ENCODE measurements at places on chromosomes 1 and 21.

DNA sequence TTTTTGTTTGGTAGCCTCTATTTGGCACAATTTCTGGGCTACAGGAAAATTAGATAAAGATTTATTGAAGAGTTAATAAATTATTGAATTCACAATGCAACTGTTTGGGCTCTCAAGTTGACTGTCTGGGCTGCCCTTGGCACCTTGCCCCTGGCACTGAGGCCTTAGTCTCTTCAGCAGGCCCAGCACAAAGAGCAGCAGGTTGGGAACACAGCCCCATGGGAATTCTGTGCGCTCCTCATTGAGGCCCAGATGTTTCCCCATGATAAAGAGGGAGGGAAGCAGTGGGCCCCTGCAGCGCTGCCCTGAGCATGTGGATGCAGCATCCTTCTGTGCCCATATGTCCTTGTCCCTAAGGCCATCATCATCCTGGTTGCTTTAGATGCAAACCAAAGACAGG is 2.9 kb downstream of the CRNN start:
- no peak for DNase-seq

DNA sequence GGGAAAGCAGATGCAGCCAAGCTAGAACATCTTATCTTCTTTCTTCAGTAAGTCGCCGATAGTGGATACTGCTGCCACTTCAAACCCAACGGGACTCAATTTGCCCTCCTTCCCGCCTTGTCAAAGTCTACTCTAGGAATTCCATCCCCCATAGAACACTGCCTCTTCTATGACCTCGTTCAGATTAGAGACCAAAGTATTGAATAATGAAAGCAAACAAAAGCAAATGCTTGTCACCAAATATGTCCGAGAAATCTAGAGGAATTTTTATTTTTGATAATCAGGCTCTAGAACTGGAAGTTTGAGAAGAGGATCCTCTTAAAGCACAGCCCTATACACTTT is 853 bp upstream of the RRAGC start:
- no peak for DNase-seq

- DNase-seq: no peak
Measured at GRCh38 chr1:168321945-168322344, 41.3 kb downstream of the TBX19 start.

DNA sequence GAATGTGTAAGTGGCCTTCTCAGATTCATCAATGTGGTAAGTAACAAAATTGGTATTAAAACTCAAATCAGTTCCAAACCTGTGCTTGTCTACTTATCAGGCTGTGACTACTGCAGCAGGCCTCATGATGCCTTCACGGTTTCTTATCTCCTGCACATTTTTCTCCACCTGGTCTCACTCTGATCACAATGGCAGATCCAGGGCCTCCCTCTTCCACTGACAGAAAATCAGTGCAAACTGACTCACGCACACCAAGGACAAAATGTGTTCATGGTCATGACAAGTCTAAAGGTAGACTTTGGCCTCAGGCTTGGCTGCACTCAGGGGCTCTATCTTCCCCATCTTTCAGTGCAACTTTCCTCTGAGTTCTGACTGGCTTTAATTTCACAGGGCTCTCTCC is 56.7 kb upstream of the ATP1A1 start:
- no peak for DNase-seq

DNA sequence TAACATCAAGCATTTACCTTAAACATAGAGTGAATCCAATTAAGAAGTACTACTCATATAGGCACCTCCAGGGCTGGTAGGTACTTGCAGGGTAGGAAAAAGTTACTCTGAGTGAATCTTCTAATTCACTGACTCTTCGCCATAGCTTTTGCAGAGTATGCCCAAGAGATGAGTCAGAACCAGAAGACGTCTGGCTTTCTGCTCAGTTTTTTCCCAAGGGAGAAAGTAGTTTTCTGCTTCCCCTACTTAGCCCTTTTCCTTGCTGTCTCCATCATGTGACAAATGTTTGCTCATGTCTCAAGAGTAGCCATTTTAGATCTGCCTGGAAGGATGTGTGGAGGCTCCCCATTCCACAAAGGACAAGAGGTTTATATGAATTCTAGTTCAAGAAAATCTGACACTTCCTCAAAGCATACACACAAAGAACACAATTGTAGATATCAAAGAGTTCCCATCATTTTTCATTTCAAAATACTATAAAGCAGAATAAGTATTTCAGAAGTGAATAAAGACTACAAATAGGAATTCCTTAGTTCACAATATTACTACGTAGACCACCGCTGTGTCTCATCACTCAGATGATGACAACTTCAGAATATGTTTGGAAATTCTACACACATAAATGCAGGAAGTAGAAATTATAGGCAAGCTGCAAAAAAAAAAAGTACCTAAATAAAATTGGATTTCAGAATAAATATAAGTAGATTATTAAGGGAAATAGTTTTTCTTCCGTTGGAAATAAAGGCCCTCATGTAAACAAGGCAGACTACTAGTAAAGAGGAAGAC is 98.5 kb downstream of the ASH1L start:
- DNase-seq: no peak

DNA sequence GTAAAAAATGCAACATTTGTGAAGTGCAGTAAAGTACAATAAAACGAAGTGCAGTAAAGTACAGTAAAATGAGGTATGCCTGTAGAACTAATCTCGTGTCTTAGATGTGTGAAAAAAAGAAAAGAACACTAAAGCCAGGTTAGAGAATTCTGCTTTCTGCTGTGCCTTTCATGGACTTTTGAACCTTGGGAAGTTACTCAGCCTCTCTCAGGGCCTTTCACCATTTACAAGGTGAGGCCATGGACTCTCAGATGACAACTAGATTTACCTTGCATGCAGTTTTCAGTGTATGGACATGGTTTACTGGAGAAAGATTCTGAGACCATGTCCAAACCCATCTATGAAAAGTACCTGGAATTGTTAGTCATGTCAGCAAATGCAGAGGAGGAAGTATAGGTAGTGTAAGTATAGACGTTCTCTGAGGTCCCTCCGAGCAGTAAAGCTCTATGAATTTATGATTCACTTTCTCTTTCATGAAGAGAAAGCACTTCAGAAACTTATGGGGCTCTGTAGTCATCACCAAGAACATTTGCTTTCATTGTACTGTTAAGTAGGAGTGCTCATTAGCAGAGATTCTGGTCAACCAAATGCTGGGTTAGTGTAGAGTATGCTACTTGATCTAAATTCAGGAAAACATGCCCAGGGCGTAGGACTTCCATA is 143.1 kb downstream of the CACNA1E start:
- no peak for DNase-seq

DNA sequence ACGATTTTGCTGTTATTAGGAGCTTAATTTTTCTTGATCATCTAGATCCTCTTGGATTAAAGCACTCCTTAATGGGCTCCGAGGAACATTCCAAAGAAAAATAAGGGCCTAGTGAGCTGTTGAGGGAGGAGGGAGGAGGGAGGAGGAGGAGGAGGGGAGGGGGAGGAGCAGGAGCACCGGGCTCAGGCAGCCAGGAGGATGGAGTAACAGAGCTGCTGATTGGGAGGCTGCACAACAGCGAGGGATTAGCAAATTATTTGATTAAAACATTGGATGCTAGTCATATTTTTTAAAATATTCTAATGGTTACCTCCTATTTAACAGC is 302.1 kb upstream of the RRP15 start:
- peak; percentile 72 for DNase-seq

DNA sequence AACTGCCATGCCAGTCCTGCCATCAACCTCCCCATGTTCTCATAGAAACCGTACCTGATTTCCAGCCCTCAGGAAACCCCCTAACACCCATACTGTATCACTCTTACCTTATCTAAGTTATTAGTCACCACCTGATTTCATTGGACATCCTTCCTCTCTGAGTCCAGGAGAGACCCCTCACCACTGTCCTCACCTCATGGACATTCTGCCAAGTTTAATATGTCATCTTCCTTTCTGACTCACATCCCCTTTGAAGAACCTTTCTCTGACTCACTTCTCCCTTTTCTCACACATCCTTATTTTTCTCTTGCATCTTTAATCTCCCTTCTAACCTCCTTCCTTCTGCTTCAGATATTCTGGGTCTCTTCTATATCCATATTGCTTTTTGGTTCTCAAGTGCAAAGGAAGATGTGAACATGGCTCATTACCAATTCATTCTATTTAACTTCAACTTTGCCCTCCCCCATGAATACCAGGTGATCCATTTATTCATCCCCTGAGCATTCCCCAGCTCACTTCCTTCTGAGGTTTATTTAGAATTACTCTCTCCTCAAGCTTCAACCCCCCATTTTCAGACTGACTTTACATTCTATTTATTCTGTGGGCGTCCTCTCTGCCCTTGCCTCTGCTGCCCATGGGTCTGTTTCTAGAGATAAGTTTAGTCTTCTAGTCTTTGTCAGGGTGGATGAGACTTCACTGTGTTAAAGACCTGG is 206.8 kb upstream of the ESRRG start:
- no peak for DNase-seq

- no peak for DNase-seq
Measured at GRCh38 chr1:24325587-24326449, 6.7 kb downstream of the GRHL3 start.

GRCh38 chr1:150551051-150551783 is 2.0 kb downstream of the ADAMTSL4 start:
- DNase-seq: peak; percentile 50

- DNase-seq: no peak
Measured at GRCh38 chr1:224510880-224511645, 76.5 kb upstream of the WDR26 start.

- DNase-seq: no peak
Measured at GRCh38 chr1:208269338-208269666, 25.1 kb upstream of the PLXNA2 start.

DNA sequence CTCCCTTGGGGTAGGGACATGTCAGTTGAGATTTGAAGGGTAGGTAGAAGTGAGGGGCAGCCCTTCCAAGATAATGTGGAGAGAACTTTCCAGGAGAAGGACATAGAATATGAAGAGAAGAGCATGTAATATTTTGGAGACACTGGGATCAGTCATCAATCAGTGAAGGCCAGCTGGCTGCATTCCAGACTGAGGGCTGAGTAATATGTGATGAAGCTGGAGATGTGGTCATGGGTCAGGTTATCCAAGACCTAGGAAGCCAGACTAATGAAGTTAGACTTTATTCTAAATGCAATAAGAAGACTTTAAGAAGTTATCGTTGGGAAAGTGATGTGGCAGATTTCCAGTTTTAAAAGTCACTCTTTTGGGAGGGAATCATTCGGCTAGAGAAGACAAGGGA is 262.0 kb downstream of the HMCN1 start:
- DNase-seq: no peak

- DNase-seq: no peak
Measured at GRCh38 chr1:53412285-53413174, 46.7 kb upstream of the DMRTB1 start.

DNA sequence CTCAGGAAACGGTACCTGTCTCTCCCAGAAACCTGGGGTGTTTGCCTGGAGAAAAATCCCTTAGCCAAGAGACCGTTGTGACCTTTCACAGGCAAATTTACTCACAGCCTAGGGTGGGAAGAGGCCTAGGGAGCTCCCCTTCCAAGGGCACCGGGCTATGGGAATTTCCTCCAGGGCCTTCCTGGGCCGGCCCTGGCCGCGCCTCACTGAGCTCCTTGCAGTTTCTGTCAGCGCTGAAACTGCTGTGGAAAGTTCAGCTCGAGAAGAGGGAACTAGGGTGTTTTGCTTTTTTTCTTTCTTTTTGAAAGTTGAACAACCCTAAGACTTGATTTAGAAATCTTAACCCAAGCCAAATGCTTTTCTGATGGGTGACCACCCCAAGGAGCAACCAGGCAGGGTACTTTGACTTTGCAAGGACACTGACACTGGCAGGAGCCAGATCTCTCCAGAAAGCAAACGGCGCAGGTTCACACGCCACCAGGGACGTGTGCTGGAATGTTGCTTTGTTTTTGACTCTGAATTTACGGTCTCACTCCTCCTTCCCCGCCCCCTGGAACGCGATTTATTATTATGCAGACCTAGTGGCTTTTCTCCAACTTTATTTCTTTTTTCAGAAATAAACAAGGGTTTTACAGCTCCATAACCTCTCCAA is 229.6 kb upstream of the JUN start:
- no peak for DNase-seq

DNA sequence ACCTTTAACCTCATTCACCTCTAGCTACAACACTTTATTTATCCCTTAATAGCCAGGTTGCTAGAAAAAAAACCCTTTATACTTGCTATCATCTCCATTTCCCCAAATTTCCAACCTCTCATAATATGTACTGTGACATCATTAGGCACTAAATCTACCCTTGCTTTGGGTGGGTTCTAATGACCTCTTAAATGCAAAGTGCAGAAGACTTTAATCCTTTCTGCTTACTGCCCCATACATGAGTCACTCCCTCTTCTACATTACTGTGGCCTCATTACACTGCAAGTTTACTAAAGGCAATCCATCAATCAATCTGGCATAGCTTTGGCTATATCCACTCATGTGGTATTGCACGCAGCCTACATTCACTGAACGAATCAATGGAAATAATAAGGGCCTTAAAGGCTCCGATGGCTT is 353.3 kb downstream of the SMYD3 start:
- no peak for DNase-seq

DNA sequence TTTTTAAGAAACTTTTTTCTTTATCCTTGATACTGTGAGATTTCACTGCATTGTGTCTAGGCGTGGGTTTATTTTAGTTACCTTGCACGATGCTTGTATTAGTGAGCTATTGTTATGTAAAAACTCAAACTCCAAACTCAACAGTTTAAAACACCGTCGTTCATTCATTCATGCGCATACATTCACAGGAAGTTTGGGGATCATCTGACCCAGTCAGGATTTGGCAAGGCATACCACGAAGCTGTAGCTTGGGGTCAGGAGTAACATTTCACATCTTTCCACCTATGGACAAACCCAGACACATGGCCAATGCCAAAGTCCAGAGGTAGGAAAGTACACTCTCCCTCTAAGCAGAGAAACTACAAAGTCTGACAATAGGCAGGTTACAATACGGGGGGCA is 324.6 kb upstream of the CHRM3 start:
- no peak for DNase-seq

DNA sequence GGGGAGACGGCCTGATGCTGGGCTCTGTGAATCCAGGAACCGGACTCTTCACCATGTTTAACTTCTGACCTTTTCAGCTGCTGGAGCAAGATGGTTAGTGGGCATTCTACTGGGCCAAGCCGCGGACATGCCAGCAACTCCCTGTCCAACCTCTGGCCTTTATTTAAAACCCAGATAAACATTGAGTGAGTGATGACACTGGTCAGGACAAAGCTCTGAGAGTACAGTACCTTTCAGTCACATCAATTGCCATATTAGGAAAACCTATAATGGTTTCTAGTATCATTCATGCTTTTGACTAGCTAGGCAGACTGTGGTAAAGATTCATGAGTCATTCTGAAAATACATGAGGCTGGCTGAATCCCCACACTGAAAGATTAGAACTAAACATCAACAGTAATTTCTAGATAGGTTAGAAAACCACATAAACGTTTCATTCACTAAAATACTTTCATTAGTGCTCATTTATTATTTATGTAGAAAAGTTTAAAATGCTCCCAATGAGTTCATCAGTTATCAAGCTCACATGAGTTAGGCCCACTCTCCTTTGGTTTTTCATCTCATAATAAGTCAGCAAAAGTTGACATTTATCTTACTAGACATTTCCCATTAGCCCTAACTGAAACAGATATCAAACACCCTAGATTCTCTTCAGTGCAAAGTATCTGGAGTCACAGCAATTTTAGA is 7.1 kb upstream of the ACTA1 start:
- no peak for DNase-seq

GRCh38 chr1:197782722-197783360 is 7.6 kb upstream of the DENND1B start:
- no peak for DNase-seq

- DNase-seq: no peak
Measured at GRCh38 chr21:37432710-37433455, 66.3 kb downstream of the DYRK1A start.

- DNase-seq: peak; percentile 77
Measured at GRCh38 chr1:156584813-156585212, 5.3 kb downstream of the TTC24 start.
